ENCODE measurements at places on chromosomes 1 and 21.

- no peak for DNase-seq
Measured at GRCh38 chr1:104804147-104804546, 1054.4 kb downstream of the AMY1C start.

DNA sequence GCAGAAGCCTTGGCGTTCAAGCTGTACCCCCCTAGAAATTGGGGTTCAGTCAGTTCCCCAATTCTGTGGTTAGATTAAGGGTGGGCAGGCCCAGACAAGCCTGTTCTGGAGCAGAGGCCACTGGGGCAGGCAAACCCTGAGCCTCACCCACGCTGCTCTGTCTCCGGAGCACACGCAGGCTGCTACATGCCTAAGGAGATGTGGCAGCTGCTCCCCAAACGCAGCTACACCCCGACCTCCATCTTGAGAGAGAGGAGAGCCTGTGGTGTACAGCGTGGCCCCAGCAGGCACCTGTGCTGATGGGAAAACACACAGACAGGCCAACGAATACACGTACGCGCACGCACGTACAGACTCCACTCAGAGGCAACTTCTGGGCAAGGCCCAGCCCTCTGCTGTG is 33.9 kb upstream of the GRHL3 start:
- no peak for DNase-seq

GRCh38 chr1:216632980-216633379 is 90.2 kb downstream of the ESRRG start:
- DNase-seq: no peak

- DNase-seq: no peak
Measured at GRCh38 chr1:22428672-22429071, 23.0 kb upstream of the ZBTB40 start.

DNA sequence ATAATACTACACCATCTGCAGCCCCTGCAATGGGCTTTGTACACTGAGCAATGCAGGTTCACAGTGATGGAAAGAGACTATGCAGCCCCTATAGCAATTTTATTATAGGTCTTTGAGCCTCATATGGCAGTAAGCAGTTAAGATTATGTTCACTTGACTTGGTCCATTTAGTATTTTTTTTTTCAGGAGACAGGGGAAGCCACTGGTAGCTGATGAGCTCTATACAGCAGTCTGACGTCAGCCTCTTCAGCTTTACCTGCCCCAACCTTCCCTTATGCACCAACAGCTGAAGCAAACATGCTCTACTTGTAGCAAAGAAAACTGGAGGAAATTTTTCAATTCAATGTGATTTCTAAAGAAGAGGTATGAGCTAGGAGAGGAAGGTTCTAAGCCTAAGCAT is 32.2 kb downstream of the AIDA start:
- DNase-seq: no peak

GRCh38 chr1:44422161-44422560 is 17.1 kb downstream of the RNF220 start:
- no peak for DNase-seq

DNA sequence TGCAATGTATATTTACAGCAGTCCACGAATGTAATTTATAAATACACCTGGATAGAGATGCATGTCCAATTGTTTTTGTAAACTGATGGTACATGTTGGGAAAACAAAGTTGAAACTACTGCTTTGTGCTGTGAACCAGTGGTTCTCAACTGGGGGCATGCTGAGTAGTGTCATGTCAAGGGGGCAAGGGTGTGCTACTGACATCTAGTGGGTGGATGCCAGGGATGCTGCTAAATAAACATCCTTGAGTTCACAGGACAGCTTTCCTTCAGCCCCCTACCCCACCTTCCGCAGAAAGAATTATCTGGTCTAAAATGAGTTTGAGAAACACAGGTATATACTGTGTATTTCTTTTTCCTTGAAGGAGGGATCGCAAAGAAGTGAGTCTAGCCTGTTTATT is 95.9 kb downstream of the RASAL2 start:
- no peak for DNase-seq

GRCh38 chr21:40833184-40833583 is 13.8 kb downstream of the DSCAM start:
- no peak for DNase-seq

- DNase-seq: peak; percentile 79
Measured at GRCh38 chr1:230113593-230114236, 46.7 kb downstream of the GALNT2 start.

GRCh38 chr1:228400237-228400651 is 6.4 kb downstream of the TRIM11 start:
- no peak for DNase-seq

GRCh38 chr1:115246526-115246925 is 91.5 kb downstream of the NGF start:
- DNase-seq: no peak

DNA sequence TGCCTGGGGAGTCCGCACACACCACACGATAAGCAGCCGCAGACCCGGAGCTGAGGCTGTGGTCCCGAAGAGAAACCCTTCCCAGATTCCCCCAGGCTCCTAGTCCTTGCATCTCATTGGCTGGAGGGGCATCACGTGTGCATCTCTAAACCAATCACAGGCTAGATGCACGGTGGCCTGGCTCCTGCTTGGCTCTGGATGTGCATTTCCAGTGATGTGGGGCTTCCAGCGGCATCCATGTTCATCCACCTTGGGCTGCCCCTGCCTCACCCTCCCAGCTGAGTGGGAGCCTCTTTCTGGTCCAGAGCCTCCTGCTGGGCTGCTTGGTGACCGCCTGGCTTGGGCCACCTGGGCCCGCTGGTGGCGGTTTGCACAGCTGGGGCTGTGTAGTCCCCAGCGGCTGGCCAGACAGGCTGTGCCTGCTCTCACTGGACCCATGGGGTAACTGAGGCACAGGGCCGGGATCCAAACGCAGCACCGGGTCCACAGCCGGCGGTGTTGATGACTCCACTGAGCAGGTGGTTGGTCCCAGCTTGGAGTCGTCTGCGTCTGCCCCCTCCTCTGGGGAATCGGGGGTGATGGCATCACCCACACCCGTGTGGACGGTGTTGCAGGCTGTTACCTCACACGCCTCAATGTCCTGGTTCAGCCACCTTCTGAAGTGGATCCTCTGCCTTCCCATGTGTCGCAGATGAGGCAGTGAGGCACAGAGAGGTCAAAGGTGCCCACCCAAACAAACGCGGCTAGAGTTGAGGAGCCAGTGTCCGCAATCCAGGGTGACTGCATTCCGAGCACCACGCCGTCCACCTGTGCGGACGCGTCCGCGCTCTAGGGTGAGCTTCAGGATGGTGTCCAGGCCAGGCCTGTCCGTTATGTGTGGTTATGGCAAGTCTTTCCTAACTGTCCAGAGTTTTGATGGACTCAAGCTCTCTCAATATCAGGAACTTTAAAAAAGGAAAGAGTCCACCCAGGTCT is 41.3 kb downstream of the COL6A1 start:
- no peak for DNase-seq

GRCh38 chr1:167022384-167022783 is 33.3 kb downstream of the MAEL start:
- no peak for DNase-seq

DNA sequence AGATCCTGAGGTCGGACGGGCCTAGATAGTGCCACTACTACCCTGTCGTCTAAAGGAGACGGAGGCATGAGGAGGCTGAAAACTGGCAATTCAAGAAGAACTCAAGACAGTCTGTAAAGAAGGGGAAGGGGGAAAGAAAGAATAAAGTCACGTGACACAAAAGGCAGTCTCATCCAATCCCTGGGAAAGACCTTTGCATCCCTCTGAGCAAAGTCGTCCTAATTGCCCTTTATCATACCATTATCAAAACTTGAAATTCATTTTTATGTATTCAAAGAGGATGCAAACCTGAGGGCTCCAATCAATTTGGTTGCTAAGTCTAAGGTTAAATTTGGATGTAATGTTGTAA is 2.2 kb downstream of the DUSP10 start:
- no peak for DNase-seq

GRCh38 chr21:34820051-34820450 is 151.3 kb downstream of the CLIC6 start:
- no peak for DNase-seq

GRCh38 chr1:200245473-200245872 is 164.4 kb downstream of the ZNF281 start:
- DNase-seq: no peak

- no peak for DNase-seq
Measured at GRCh38 chr1:196070940-196071339, 537.3 kb downstream of the KCNT2 start.

GRCh38 chr1:178418284-178418955 is 78.3 kb downstream of the CLEC20A start:
- DNase-seq: no peak

GRCh38 chr1:42936309-42937078 is 22.2 kb downstream of the SLC2A1 start:
- peak; percentile 69 for DNase-seq

GRCh38 chr1:20399606-20400180 is 86.3 kb downstream of the CAMK2N1 start:
- DNase-seq: no peak

DNA sequence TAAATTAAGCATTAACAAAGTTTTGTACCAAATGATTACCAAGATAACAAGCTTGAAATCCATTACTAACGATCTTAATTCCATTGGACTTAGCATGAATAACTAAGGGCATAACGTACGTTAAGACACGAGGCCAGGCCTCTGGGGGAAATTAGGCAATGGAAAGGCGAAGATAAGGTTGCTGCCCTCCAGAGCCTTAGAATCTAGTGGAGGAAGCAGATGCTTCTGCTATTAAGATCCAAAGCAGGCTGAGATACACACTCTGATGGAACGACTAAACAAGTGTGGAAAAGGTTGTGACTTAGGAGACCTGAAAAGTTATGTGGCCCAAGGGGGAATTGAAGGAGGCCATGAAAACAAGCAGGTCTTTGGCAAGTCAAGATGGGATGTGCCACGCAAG is 6.0 kb downstream of the AKNAD1 start:
- DNase-seq: no peak

Measured in BJ (cell line).